GM23248 (cell line): ENCODE measurements at places on chromosomes 5 and 9. TPM values are rescaled to one million over a fixed set of nuclear protein-coding genes. Genes with fewer than 3 reads are reported as not detected.

DNA sequence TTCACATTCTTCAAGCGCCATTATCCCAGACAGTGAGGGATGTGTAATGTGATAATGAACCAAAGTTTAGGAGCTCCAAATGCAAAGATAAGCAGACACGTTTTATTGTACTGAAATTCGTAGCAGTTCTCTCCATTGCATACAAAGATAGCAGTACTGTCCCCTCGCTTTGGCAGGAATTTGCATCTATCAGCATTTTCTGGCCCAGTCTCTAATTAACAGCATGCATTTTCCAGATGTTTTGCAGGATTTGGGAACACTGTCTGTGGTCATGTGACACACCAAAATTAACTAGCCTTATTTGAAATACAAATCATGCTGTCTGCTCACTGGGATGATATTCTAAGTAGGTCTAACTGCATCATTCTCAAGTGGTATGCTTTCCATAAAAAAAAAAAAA is 235.9 kb upstream of the TRPM3 start:
- no peak for DNase-seq

Gene AFF4
- polyA plus RNA-seq, result 38.3 and 41.7 TPM in 2 replicates

DNA sequence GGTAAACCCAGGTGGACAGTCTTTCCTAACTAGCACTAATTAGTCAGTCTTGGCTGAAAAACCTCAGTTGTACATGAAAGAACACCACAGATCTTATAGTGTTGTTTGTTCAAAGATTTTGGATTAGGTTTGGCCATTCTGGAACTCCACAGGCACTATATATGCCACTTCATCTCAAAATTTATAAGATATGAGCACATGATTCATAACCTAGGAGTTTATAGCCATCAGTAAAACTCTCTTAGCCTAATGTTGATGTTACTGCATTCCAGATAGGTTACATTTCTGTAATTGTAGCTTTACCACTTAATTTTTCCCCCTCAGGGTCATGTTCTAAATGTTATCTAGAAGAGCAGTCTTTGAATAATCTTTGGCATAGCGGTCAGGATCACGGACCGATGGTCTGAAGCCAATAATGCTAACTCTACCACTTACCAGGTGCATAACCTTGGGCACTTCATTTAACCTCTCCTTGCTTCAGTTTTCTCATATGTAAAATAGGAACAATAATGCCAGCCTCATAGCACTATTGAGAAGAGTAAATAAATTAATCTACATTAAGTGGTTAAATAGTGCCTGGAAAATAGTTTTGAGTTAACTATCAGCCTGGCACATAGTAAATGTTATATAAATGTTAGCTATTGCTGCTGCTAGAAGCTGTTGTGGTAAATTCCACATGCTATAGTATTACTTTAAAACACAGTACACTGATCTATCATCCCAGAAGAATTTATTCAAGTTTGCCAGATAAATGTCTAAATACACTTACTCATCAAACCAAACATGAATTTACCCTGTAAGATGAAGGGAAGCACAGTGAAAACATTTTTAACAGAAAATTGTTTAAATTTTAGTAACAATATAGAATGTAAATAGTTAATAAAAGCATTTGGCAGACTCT is 743.9 kb downstream of the NR2F1-AS1 start:
- peak; percentile 70 for DNase-seq

- DNase-seq, result no peak
Measured at GRCh38 chr9:128619127-128619526, 37.5 kb downstream of the DYNC2I2 start.

GRCh38 chr5:113204525-113205161 is 228.0 kb downstream of the DCP2 start:
- DNase-seq, result peak; percentile 76

DNA sequence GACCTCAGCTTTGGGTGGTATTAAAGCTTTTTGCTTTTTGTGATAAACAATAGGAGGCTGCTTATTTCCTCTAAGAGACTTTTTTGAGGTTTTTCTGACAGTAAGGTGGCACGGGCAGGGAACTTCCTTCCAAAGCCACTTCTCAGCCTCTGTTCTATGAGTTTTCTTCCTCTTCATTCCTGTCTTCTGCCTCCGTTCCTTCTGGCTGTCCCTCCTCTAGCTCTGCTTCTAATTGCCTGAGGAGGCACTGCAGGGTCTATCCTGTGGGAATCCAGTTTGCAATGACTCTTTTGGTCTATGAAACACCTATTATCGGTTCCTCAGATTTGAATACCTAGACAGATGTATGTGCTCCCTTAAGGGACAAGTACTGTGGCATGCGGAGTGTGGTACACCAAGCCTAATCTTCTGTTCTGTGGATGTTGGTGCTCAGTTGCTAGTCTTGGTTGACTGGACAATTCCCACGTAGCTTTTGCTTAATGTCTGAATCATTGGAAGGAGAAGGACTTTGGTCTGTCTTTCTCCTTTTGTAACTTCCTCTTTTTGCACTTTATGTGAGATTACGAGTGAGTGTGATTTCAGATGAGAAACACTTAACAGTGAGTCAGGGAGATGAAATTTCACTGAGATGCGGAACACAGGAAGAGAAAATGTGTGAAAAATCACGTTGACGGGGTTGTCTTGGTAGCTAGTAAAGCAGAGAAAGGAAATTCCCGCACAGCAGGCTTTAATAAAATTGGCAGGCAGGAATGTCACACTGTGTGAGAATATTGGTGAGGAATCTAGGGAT is 305.2 kb downstream of the EFNA5 start:
- no peak for DNase-seq

DNA sequence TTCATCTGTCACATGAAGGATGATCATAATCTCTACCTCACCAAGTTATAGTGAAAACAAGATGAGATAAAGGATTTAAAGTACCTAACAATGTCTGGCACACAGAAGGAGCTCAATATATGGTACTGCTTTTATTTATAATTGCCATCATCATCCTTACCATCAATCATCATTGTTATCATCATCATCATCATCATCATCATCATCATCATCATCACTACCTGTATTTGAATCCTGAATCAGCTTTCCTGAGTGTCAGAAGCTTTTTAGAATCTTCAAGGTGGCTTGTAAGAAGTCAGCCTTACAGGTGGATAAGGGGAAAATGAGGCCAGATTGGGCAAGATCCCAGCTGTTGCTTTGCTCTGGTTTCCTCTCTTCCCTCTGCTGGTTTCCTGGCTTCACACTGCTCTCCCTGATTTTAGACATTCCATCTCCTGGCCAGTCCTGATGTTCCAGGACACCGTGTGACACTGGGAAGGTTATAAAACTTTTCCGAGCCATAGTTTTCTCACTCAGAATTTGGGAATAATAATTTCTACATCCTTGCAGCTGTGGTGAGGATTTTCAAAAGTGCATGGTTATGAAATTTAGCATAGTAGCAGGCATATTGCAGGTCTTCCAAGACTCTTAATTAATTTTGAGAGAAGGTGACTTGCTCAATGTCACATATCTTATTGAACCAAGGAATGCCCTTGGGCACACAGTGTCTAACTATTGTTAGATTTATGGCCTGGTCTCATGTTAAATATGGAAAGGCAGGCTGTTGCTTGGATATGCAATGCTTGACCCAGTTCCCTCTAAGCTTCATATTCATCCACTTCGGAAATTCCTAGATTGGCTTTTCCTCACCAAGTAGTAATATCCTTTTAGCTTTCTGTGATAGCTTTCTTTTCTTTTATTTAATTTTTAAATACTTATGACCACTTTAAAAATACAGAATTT is 160.7 kb downstream of the TMEM38B start:
- no peak for DNase-seq

Gene COL23A1
- polyA plus RNA-seq, result not detected in 2 replicates

Gene C7
- not detected in 2 replicates for polyA plus RNA-seq

DNA sequence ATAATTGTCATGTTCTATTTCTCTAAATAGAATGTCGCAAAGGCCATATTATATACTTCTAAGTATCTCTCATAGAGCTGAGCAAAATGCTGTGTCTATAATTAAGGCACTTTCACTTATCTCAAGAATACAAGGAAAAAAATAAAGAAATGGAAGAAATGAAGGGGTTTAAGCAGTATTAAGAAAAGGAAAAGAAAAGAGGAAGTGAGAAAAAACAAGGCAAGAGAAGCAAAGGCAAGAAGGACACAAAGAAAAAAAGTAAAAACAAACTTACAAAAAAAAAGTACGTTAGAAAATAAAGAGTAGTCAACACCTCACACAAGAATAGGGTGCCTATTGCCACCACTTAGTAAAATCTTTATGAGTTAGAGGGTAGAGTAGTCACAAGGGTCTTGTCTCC is 506.2 kb downstream of the GABRG2 start:
- no peak for DNase-seq

DNA sequence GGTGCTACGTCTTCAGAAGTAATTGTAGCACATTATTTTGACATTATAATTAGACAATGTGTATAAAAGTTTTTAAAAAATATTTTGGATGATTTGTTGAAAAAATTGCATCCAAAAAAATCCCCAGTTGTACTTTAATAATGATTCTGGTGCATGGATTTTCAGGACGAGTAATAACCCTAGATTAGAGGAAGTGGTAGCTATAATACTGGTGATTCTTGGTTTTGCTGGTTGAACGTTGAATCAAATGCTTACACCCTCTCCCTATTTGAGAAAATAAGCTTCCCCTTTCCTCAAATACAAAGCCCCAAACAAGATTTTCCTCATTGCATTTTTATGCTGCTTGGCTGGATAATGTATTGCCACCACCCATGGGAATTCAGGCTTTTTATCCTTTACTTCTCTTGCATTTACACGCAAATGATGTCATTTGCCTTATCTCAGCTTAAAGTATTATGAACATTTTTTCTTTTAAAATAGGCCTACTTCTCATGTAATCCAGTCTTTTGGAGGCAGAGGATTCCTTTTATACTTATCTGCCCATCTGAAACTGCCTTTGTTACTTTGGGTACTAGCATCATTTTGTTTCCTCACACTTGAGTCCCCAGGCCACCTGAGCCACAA is 86.3 kb downstream of the UBE2R2 start:
- DNase-seq, result no peak

DNA sequence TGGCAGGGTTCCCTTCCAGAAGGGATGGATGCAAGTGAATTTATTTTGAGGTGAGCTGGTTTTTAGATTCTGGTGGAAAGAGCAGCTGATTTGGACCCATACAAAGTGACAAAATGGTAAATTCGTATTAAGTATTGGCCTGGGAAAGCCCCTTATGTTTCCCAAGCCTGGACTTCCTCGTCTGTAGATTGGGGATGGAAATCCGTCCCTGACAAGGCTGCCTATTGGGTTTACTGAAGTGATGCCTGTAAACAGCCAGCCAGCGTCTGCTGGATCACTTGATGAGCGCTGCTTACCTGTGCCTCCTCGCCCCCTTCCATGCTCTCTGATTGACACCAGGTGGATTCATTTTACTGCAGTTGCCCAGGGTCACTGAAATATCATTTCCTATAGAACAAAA is 233.8 kb downstream of the GADD45G start:
- DNase-seq, result no peak

Gene SHC3
- 0.20 and 0.30 TPM in 2 replicates for polyA plus RNA-seq

- DNase-seq, result peak; percentile 40
Measured at GRCh38 chr5:23269981-23270380, 237.4 kb upstream of the PRDM9 start.

- DNase-seq, result no peak
Measured at GRCh38 chr9:133836001-133836758, 98.0 kb upstream of the SARDH start.

Gene SLC34A1
- not detected in 2 replicates for polyA plus RNA-seq

DNA sequence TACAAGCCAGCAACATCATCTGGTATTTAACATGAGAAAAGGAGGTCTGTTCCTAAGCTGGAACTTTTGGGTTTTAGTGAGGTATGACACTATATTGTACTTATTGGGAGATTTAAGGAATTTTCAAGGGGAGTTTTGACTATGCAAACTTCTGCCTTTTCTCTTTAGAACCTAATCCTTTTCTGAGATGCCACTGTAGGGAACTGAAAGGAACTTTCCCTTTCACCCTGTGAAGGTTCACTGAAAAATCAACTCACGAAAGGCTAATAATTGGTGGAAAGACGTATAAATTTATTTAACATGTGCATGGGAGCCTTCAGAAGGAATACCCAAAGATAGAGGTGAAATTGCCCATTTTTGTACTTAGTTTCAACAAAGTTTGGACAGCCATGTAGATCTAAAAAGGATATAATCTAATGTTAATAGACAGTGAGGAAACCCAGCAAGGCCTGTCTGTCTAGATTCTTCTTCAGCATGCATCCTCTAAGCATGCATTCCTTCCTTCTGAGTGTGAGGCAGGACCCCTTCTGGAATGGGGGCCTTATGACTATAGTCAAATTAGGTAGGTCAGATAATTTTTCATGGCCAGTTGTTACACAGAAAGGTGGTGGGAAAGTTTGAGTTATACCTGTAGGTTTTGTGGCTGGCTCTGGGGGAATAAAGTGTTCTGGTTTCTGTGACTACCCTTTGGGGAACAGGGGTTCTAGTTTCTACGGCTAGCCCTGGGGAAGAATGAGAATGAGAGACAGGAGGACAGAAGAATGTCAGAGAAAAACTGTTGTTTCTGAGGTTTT is 200.3 kb downstream of the C9orf152 start:
- no peak for DNase-seq

DNA sequence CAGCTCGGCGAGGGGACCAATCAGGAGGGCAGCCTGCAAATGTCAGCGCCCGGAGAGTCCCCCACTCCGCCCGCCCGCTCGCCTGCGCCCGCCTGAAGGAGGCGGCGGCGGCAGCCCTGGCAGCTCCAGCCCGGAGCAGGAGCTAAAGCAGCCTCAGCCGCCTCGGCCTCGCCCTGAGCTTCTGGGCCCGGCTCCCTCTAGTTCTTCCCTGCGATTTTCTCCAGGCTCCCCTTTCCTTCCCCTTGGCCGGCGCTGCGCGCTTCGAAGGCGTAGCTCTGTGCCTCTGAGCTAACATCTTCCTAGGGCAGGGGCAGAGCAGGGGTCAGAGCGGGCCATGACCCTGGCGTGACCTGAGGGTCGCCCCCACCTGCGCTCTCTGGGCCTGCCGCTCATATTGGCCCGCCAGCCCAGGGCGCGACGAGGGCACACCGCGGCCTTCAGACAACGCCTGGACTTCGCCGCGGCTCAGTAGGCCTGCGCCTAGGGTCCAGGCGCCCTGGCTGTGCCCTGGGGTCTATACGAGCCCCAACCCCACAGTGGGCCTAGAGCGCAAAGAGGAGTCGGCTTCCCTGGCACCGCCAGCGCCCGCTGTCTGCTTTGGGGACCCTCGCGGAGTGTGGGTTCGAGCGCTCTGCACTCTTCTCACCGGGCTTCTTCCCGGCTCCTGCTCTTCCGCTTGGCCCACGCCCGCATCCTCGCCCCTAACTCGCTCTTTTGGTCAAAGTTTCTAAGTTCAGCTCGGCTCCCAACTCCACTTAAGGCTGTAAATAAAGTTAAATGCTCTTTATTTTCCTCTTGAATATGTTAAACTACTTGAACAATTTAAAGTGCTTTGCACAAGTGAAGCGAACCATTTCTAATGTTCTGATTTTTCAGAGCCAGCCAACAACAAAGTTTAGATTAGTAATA is 504 bp upstream of the OTP start:
- peak; percentile 35 for DNase-seq

Gene SELENOP
- polyA plus RNA-seq, result 1.2 and 1.5 TPM in 2 replicates

- no peak for DNase-seq
Measured at GRCh38 chr9:18129809-18130334, 344.1 kb upstream of the ADAMTSL1 start.

GRCh38 chr9:122815544-122815943 is 12.8 kb downstream of the PDCL start:
- DNase-seq, result no peak

GRCh38 chr5:43227655-43228054 is 35.6 kb downstream of the NIM1K start:
- DNase-seq, result peak; percentile 82

GRCh38 chr9:121666294-121666693 is 14.9 kb downstream of the DAB2IP start:
- no peak for DNase-seq

Gene LMX1B
- polyA plus RNA-seq, result not detected in 2 replicates
